ENCODE measurements at places on chromosomes 7 and 10.
A peak's percentile ranks its signal among the peaks of the same experiment; 100 is the strongest.

GRCh38 chr10:124065382-124066125, 27.8 kb downstream of the CHST15 start:
- no peaks in the 10 kb centered on the region for H3K27me3 ChIP-seq
- H3K4me3 ChIP-seq = no peak overlapping the region
- no peak for DNase-seq
- H3K27ac ChIP-seq = no peak overlapping the region

DNA sequence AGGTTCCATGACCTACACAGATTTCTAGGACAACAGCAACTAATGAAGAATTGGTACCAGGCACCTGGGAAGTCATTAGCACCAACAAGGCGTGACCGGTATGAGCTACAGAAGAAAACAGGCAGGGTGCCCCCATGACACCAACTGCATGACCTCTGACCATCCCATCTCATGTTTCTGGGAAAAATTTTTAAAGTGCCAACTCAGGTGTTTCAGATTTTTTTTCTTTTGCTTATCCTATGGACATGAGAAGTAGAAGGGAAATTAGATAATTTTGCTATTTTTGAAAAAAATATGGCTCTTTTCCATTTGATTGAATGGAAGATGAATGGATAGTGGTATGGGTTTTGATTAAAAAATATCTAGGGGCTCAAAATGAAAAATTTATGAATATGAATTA, 154.8 kb downstream of the NRCAM start:
- H3K27ac ChIP-seq = no peak overlapping the region
- H3K36me3 ChIP-seq = no peaks in the 10 kb centered on the region
- H3K4me1 ChIP-seq = no peaks in the 10 kb centered on the region
- no peaks in the 10 kb centered on the region for H3K27me3 ChIP-seq
- H3K4me3 ChIP-seq = no peak overlapping the region

- no peaks in the 10 kb centered on the region for H3K36me3 ChIP-seq
- DNase-seq = no peak
- H3K27me3 ChIP-seq = no peaks in the 10 kb centered on the region
- no peak overlapping the region for H3K4me3 ChIP-seq
- no peak overlapping the region for H3K27ac ChIP-seq
- no peaks in the 10 kb centered on the region for H3K4me1 ChIP-seq
Observed at GRCh38 chr10:117503244-117504205, 39.0 kb upstream of the EMX2 start.

- peak overlapping the region; percentile 24 for H3K27ac ChIP-seq
- H3K27me3 ChIP-seq = no peaks in the 10 kb centered on the region
- no peaks in the 10 kb centered on the region for H3K4me1 ChIP-seq
- H3K4me3 ChIP-seq = no peak overlapping the region
- DNase-seq = no peak
Observed at GRCh38 chr10:110700947-110701616, 56.9 kb downstream of the RBM20 start.

GRCh38 chr10:57955076-57955475, 312.6 kb downstream of the IPMK start:
- no peaks in the 10 kb centered on the region for H3K36me3 ChIP-seq
- DNase-seq = no peak
- H3K4me3 ChIP-seq = no peak overlapping the region
